ENCODE measurements at places on chromosomes 11 and 22.

DNA sequence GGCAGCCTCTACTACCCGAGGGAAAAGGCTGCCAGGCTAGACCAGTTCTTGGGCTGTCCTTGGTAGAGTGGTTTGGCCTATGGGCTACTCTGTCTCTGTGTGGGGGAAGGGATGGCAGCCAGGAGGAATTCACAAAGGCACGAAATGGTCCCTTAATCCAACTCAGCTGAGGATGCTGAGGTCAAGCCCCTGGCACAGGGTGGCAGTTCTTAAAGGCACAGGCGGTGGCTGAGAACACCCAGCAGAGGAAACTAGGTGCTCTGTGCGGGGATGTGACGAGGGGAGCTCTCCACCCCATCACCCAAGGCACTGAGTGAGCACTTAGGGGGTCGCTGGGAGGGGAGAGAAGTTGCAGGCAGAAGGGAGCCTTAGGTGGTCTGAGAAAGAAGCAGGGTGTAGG is at the start of gene MFRP:
TSS of gene MFRP (minus strand) at position 101 of the 400 bp plus-strand sequence. CDS start 192 bp downstream, outside the sequence.
- DNase-seq: no peak

GRCh38 chr11:74474316-74474715 is 7.0 kb upstream of the KCNE3 start:
- DNase-seq: no peak

- peak; percentile 5 for DNase-seq
Observed at GRCh38 chr11:92980312-92980711, 10.9 kb downstream of the MTNR1B start.

DNA sequence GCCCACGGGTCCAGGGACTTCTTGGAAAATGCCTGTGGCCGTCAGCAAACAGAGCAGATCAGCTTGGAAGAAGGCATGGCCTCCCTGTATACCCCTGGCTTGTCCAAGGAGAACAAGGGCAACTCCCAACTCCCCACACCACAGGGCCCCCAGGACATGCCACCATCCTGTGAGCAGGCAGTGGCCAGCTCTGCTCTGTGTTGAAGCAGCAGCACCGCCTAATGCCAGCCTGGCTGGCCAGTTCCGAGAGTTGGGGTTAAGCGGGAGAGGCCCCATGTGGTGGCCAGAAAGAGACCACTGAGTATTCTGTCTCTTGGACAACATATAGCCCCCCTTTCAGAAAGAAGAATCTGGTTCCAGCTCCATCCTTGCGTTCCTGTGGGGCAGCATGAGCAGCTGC is 209.2 kb downstream of the CTTN start:
- no peak for DNase-seq

DNA sequence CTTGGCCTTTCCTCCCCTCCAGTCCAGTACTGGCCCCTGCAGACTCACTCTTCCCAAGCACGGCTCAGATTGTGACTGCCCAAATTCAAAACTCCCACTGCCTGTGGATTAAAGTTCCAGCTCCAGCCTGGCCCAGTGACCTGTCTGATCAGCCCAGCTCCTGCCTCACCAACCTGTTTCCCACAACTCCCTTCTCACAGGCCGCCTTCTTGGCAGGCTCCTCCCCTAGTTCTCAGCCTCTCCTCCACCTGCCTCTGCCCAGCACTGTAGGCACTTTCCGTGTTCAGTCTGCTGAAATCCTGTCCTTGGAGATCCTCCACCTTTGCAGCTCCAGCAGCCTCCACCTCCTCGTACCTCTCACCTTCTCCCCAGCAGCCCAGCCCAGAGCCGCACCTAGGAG is 68.6 kb downstream of the MICAL2 start:
- peak; percentile 60 for DNase-seq

- no peak for DNase-seq
Observed at GRCh38 chr11:69311767-69312385, 17.9 kb downstream of the MYEOV start.

DNA sequence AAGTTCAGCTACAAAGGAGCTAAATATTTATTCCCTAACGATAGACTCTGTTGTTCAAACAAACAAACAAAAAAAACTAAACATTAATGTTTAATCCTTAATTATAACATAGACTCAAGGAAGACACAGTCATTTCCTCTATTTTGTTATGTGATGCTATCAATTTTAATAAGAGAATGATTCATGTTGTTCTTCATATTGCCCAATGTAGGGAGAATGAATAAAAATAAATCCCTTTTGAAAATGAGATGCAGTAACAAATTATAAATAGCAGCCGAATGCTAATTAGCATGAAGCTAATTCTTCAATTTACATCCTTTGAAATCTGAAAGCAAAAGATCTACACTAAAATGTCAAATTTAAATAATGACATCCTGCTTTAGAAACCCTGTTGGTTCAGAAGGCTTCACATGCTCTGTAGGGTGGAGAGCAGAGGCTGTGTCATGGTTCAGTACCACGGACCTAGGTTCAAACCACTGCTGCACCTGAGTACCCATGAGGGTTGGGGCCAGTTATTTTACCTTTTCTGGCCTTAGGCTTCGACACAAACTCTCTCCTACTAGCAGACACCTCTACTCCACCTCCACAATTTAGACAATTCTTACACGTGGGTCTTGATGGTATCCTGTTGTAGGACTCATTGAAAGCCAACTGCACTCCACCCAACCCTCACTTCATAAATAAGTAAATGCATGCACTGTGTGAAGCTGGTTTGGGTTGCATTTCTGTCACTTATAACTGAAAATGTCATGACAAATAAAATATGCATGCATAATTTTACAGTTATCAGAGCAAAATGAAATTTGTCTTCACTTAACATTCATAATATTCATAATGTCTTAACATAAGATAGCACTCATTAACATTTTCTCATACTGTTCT is 89.0 kb downstream of the RRAS2 start:
- DNase-seq: no peak

- DNase-seq: peak; percentile 55
Observed at GRCh38 chr11:57345555-57346211, 7.5 kb downstream of the P2RX3 start.

GRCh38 chr11:11272254-11272653 is 80.8 kb downstream of the CSNK2A3 start:
- no peak for DNase-seq

- DNase-seq: peak; percentile 32
Observed at GRCh38 chr22:32619614-32620426, 145.2 kb downstream of the FBXO7 start.

DNA sequence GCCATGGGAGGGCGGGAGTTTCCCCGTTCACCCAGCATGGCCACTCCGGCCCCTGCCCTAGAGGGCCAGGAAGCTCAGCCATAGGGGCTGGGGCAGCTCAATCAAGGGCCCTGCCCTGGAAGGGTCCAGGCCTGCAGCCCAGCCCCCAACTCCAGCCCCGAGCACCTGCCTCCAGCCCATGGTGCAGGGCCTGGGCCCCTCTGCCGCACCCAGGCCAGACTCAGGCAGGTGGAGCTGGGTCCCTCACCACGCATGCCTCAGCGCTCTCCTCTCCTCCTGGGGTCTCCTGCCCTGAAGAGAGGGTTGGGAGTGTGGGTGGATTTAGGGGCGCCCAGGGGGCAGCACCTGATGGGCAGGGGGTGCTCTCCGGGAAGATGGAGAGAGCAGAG is 13.1 kb downstream of the MLC1 start:
- DNase-seq: no peak

- DNase-seq: no peak
Observed at GRCh38 chr11:88195908-88196307, 20.7 kb upstream of the RAB38 start.

- DNase-seq: no peak
Observed at GRCh38 chr11:117627259-117627658, 169.8 kb downstream of the DSCAML1 start.

DNA sequence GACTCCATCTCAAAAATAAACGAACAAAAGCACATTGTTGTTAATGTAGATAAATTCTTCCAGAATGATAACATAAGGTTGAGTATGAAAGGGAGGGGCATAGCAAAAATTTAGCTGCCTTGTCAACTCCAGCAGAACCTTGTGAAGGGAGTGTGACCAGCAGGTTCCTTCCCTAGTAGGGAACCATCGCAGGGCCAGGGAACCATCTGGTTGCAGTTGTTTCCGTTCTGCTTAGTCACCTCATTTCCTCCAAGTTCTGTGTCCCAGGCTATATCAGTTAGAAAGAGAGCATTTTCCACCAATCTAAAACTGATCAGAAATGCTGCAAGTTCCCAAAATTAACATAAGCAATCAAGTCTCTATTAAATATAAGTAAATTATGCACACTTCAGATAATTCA is 126.7 kb upstream of the BLID start:
- no peak for DNase-seq

GRCh38 chr11:4589017-4589416 is 4.8 kb upstream of the OR52I1 start:
- DNase-seq: no peak

- no peak for DNase-seq
Observed at GRCh38 chr11:83255366-83255765, 30.8 kb downstream of the CCDC90B start.

GRCh38 chr22:35596821-35597220 is 20.3 kb downstream of the MB start:
- DNase-seq: no peak

- no peak for DNase-seq
Observed at GRCh38 chr11:117299351-117300282, 8.5 kb downstream of the BACE1-AS start.

GRCh38 chr22:19665784-19666672 is 48.3 kb upstream of the SEPTIN5 start:
- DNase-seq: no peak

GRCh38 chr11:46336563-46337180 is 10.6 kb upstream of the DGKZ start:
- peak; percentile 96 for DNase-seq

DNA sequence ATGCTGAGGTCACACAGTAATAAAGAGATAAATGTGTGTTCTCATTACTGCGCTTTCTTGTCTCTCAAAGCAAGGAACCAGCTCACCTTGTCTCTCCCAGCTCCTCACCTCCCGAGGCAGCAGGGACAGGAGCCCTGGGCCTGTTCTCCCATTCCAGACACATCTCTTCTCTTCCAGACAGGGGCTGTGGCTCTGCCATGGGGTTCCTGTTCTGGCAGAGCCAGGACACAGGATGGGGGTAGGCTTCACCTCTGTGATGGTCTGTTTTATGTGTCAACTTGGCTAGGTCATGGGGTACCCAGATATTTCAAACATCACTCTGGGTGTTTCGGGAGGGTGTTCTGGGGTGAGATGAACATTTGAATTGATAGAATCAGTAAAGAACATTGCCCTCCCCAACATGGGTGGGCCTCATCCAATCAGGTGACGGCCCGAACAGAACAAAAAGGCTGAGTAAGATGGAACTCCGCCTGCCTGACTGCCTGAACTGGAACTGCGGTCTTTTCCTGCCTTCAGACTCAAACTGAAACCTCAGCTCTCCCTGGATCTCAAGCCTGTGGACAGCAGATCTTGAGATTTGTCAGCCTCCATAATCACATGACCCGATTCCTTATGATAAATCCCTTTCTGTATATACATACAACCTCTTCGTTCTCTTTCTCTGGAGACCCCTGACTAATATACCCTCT is 2.0 kb upstream of the VSIG10L2 start:
- DNase-seq: no peak

- peak; percentile 70 for DNase-seq
Observed at GRCh38 chr11:100562128-100562527, 125.0 kb upstream of the ARHGAP42 start.

DNA sequence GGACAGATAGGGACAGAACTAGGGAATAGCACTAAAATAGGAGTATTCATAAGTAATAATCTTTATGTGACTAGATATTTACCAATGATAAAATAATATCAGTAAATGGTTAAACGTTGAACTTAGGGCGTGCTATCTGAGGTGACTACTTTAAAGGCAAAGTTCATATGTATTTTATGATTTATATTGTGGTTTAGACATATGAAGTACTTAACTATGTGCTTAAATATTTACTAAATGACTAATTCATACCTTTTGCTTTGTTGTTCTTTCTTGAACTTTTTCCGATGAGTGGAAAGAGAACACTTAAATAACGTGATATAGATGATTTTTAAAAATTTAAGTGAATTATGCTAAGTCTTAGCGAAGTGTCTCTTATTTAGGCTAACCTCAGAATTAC is 14.7 kb downstream of the LUZP2 start:
- no peak for DNase-seq

DNA sequence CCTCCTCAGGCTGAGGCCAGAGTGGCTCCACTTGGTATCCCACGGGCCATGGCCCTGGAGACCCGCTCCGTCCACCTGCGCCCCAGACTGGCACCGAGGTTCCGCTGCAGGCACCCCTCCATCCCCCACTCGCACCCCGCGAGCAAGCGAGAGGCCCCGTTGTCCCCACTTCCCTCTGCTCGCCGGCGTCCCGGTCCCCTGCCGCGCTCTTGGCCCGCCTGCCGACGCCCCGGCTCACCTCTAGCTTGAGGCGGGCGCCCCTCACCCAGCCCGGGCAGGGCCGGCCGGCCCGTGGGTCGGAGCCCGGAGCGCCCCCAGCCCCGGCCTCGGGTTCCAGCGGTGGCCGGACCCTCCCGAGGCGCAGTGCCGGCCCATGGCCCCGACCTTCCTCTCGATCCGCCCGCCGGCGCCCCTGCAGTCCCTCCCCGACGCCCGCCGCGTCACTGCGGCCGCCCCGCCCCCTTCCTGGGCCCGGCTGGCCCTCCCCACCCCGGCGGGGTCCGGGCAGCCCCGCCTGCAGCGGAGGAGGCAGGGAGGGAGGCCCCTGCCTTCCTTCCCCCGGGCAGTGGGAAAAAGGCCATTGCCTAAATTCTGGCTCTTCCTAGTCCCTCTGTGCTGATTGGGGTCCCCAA is at the start of gene PITPNM1:
TSS of gene PITPNM1 (minus strand) at position 414 of the 632 bp plus-strand sequence. CDS start 1,183 bp downstream, outside the sequence.
- DNase-seq: peak; percentile 75

DNA sequence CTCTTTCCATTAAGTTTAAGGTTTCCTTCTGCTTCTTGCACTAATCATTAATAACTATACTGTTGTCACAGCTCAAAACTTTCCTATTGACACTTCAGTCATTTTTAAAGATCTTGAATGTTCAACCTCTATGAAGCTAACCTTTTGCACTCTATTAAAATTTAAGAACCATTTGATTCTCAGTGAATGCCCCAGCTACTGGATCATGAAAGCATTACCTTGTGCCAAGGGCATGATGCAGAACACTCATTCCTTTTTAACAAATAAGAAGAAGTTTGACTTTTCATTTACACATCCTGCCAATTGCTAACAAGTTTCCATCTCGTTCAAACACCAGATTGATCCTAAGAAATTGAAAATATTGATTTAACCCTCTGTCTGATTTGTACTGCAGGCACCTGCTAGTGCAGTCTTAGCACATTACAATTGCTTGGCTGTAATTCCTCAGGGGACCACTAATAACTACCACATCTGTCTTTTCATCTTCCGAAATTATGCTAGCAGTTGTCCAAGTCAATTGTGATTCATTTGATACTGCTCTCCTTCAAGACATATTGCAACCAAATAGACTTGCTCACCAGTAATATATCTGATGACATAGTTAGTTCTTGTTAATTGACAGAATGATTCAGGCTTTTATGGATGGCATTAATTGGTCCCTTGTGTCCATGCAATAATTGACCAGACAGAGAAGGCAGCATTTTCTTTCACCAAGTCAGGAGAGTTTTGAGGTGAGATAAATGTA is 158.4 kb downstream of the TEAD1 start:
- no peak for DNase-seq

DNA sequence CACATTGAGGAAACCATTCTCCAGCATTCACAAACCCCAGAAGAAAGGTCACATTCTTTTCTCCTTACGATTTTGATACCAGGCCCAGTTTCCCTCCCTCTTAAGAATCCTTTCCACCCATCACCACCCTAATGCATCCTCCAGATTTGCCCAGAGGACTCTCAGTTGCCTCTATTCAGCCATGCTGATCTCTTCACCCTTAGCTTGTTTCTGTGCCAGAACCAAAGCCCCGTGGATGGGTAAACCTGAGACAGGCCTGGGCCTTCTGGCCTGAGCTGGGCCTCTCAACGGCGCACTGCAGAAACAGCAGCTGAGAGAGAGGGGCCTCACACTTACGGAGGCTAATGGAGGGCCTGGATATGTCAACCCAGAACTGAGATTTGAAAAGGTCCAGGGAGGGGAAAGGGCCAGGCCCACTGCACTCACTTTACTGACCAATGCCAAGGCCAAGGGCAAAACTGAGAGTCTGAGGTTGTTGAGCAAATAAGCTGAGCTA is 32.2 kb upstream of the OAF start:
- DNase-seq: no peak
